Stomach (tissue), 19 donors: ENCODE measurements at places on chromosomes 6 and 20. TPM values are rescaled to one million over a fixed set of nuclear protein-coding genes. Genes with fewer than 3 reads are reported as not detected.

- no peaks in the 10 kb centered on the region for H3K27me3 ChIP-seq
- H3K4me1 ChIP-seq: peaks cover 7% of the 10 kb centered on the region
- DNase-seq: peak; percentile 84
- no peak overlapping the region for H3K4me3 ChIP-seq
- no peak overlapping the region for H3K27ac ChIP-seq
These were observed 16.4 kb upstream of the STX16 start for GRCh38 chr20:58634521-58635278.

The TRIM31 gene
- polyA plus RNA-seq: 4.3 TPM

- no peak overlapping the region for H3K27ac ChIP-seq
- no peaks in the 10 kb centered on the region for H3K4me1 ChIP-seq
- no peak for DNase-seq
- no peaks in the 10 kb centered on the region for H3K27me3 ChIP-seq
- no peaks in the 10 kb centered on the region for H3K36me3 ChIP-seq
- H3K4me3 ChIP-seq: no peak overlapping the region
These were observed 35.6 kb upstream of the DTNBP1 start for GRCh38 chr6:15698471-15698870.

DNA sequence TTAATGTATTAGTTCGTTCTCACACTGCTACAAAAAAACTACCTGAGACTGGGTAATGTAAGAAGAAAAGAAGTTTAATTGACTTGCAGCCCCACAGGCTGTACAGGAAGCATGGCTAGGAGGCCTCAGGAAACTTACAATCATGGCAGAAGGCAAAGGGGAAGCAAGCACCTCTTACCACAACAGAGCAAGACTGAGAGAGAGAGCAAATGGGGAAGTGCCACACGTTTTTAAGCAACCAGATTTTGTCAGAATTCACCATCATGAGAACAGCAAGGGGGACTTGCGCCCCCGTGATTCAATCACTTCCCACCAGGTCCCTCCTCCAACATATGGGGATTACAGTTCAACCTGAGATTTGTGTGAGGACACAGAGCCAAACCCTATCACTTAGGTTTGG is 70.8 kb upstream of the SRSF6 start:
- H3K27me3 ChIP-seq: no peaks in the 10 kb centered on the region
- H3K4me3 ChIP-seq: no peak overlapping the region
- no peaks in the 10 kb centered on the region for H3K4me1 ChIP-seq
- DNase-seq: no peak
- no peaks in the 10 kb centered on the region for H3K36me3 ChIP-seq

- H3K27me3 ChIP-seq: no peaks in the 10 kb centered on the region
- no peak overlapping the region for H3K4me3 ChIP-seq
- H3K27ac ChIP-seq: no peak overlapping the region
These were observed 124.3 kb downstream of the FAXC start for GRCh38 chr6:99225172-99225571.

- DNase-seq: no peak
- no peaks in the 10 kb centered on the region for H3K36me3 ChIP-seq
- no peaks in the 10 kb centered on the region for H3K4me1 ChIP-seq
- no peak overlapping the region for H3K4me3 ChIP-seq
- H3K27ac ChIP-seq: no peak overlapping the region
These were observed 60.4 kb upstream of the RSPO3 start for GRCh38 chr6:127058027-127058426.

GRCh38 chr6:84228198-84228543 is 728 bp upstream of the CEP162 start:
- H3K4me1 ChIP-seq: peaks cover 12% of the 10 kb centered on the region
- no peaks in the 10 kb centered on the region for H3K36me3 ChIP-seq

The ZNF391 gene
- polyA plus RNA-seq: 1.9 TPM

DNA sequence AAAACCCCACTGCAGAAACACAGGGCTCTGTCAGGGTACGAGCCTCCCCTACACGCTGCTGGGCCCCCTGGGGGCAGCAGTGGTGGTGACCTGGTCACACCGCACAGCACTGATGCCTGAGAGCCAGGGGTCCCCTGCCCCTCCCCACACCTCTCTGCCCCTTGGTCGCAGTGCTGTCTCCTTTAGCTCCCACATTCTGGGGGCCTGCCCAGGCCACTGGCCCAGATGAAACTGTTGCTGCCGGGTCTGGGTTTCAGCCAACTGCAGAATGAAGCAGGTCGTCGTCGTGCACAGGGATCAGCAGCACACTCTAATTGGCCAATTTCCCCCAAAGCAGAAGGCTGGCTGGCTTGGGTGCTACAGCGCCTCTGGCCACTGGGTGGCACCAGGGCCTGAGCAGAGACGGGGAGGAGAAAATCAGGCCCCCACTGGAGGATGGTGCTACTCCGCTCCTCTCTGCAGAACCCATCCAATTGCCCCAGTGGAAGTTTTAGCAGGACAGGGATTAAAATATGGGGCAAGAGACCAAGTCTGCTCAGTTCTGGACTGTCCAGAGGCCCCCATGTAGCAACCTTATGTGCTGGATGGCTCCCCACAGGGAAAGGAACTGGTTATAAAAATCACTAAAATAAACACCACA is 26.1 kb downstream of the DIDO1 start:
- H3K27me3 ChIP-seq: no peaks in the 10 kb centered on the region
- H3K36me3 ChIP-seq: peaks cover 43% of the 10 kb centered on the region
- H3K4me3 ChIP-seq: no peak overlapping the region
- peak overlapping the region; percentile 68 for H3K27ac ChIP-seq
- peaks cover 38% of the 10 kb centered on the region for H3K4me1 ChIP-seq
